ENCODE measurements at places on chromosomes 1 and 21.

- DNase-seq = no peak
Observed at GRCh38 chr1:216682752-216683151, 40.5 kb downstream of the ESRRG start.

DNA sequence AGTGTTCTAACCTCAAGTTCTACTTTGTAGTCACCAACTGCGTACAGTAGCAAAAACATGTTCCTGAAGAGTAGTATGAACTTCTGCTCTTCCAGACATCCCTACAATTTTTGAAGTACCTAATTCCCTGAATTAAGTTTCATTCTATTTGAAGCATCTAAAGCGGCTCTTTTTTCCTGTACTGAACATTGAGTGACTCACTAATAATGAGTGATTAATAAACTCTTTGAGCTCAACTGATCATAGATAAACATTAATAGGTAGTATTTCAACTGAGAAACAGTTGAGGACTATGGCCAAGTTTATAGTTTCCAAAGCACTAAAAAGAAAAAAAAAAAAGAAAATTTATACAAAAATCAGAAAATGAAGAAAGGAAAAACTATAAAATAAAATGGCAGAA lies 683.1 kb downstream of the LTN1 start:
- no peak for DNase-seq

- no peak for DNase-seq
Observed at GRCh38 chr1:243416495-243416894, 160.7 kb downstream of the SDCCAG8 start.

DNA sequence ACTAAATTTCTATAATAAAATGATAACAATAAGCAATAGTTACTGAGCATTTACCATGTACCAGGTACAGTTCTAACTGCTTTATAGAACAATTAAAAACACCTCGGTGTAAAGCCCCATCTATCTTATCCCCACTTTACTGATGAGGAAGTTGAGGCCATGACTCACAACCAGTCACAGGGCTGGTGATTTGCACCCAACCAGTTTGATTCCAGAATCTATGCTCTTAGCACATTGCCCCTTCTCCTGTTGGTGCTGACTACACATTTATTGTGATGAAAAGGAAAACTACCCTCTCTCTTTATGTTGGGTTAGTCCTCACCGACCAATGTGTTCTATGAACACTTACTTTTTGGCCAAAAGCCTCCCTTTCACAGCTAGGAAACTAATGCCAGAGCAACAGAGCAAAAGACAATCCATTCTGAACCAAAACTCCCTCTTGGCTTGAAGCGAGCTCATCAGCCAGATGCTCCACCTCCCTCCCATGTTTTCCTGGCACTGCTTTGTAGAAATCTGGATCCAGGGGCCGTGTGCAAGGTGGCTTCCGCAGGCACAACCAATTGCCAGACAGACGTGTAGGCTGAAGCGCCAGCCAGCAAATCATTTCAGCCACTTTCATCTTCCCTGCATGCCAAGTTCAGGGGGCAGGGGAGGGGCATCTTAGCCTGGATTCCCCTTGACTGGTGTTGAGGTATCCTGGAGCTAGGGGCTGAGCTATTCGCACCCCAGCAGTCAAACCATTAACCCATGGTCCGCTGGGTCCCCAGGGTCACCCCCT lies 32.0 kb upstream of the SLC30A1 start:
- no peak for DNase-seq

DNA sequence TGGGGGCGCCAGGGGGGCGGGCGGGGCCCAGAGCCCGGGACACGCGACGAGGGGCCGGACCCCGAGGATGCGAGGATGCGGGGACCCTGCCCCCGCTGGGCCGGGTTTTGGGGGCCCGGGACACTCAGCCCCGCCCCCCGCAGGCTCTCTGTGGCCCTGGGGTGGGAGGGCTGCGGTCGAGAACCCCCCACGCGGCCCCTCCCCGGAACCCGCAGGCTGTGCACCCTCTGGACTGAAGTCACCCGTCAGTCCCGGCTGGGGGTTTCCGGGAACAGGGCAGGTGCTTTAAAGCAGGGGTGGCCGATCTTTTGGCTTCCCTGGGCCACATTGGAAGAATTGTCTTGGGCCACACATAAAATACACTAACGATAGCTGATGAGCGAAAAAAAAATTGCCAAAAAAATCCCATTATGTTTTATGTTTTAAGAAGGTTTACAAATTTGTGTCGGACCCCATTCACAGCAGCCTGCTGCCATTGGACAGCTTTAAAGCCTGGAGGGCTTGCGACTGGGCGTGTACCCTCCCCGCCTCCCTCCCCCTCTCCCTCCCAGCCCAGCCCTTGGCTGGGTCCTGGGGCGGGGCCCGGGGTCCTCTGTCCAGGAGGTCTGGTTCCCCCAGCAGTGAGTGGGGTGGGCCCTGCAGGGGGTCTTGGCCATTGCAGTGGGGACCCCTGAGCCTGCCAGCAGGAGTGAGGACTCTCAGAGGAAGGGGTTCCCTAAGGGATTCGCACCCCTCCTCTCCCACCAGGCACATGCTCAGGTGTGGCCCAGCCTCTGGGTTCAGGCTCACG lies 21.6 kb upstream of the C1orf159 start:
- DNase-seq = peak; percentile 54

- no peak for DNase-seq
Observed at GRCh38 chr1:229066591-229066990, 204.3 kb upstream of the RAB4A start.

DNA sequence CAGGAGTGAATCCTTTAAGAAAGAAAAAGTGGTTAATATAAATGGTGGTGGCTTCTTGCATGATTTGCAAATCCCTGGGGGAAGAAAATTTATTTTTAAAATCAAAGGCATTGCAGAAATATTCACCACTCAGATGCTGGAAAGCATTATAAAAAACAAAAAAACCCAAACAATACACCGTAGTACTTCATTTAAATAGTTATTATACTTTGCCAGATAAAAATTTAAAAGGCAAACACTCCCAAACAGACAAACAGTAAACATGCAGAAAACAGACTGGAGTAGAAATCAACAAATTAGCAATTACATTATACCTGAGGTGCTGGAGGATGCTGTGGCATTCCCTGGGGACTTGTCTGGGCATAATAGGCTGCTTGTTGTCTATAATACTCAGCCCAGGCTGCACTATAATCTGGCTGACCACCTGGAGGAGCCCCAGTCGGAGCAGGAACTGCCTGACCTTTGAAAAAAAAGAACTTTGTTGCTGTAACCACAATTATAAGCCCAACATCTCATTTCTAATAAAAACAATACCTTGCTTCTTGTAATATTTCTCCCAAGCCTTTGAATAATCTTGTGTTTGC lies 29.9 kb downstream of the FUBP1 start:
- DNase-seq = no peak

- DNase-seq = no peak
Observed at GRCh38 chr1:165927169-165927568, 99.8 kb downstream of the UCK2 start.

DNA sequence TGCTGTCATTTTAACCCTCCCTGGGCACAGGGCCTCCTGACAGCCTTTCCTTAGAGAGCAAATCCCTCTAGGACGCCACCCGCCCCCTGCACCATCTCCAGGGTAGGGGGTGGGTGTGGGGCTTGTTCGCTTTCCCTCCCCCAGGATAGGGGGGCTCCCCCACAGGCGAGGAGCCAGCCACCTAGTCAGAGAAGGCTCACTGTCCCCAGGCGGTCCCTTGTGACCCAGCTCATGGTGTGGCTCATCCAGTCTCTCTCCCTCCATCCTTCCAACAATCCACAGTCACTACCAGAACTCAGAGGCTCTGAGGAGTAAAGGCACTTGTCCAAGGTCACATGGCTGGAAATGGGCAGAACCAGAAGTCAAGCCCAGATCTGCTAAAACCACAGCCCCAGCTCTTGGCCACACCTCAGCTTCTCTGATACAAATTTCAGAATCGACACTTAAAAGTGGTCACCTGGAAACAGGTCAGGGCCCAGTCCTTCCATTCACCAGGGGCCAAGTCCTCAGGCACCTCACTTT lies 89.8 kb downstream of the MRPL37 start:
- DNase-seq = no peak

- DNase-seq = no peak
Observed at GRCh38 chr1:156229809-156230472, 12.0 kb upstream of the BGLAP start.

- DNase-seq = no peak
Observed at GRCh38 chr1:179326746-179327145, 33.1 kb downstream of the SOAT1 start.

GRCh38 chr1:93587354-93587753 lies 94.3 kb downstream of the BCAR3 start:
- no peak for DNase-seq

- DNase-seq = no peak
Observed at GRCh38 chr1:245516284-245516759, 361.5 kb downstream of the KIF26B start.

DNA sequence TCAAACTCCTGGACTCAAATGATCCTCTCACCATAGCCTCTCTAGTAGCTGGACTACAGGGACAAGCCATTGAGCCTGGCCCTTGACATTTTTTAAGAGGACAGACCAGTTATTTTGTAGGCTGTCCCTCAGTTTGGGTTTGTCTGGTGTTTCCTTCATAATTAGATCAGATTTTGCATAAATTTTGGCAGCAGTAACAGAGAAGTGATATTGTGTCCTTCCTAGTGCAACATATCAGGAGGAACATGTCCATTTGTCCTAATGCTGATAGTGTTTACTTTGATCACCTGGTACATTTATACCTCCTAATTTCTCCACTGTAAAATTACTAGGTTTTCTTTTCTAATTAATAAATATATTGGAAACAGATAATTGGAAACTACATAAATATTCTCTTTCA lies 5.9 kb upstream of the NID1 start:
- DNase-seq = no peak

DNA sequence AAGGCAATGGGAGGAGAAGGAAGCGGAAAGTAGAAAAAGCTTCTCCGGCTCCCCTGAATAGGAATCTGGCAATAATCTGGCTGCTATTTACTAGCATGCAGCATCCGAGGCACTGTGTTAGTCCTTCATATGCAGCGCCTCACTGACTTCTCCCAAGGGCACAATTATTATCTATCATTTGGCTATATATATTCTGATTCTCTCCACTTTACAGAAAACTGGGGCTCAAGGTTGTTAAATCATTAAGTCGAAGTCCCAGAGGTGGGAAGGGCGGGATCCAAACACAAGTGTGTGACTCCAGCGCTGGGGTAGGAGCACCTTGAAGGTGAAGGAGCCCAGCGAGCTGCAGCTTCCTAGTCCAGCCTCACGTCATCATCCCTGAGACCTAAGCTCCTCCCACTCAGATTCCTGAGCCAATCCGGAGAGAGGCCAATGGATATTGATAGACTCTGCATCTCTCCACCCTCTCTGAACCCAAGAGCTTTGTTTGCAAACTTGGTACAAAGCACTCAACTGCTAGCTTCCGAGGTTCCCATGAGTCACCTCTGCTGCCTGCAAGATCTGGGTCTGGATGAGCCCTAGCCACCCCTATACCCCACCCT lies 16.6 kb upstream of the EYA3 start:
- DNase-seq = no peak

DNA sequence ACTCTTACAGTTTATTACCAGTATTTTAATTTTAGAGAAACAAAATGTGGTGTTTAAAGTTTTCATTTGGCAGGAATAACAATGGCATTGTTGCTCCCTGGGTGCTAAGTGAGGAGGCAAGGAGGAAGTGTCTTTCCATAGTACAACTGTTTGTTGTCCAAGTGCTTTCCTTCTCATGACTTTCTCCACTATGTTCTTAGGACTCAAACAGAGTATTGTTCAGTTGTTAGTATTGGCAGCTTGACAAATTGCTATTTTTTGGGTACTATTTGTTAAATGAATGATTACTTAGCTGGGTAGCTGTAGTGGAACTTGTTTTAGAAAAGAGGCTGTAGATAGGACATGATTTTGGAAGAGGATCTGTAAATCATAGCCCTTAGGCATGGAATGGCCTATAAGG lies 7.5 kb downstream of the OTUD3 start:
- no peak for DNase-seq

DNA sequence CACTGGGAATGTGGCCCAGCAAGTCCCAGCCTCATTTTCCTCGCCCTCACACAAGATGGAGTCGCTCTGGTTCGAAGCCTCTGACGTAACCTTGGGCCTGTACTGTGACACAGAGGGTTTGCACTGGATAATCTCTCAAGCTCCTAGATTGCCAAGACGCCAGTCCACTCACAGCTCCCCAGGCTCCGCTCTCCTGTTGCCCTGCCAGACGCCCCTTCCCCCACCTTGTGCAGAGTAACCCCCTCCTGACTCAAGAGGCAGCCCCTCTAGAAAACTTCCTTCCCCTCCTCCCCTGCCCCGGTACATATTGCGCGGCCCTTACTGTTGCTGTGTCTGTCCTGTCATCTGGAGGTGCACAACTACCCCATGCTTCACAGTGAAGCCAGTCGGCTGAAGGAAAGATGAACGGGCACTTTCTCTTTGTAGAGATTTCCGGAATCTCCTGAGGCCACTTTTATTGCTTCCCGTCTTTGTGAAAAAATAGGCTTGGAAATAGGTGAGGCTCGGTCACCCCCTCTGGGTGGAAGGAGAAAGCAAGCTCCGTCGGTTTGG lies 981 bp upstream of the KIAA1614 start:
- DNase-seq = no peak

- no peak for DNase-seq
Observed at GRCh38 chr1:164602480-164603093, 43.6 kb downstream of the PBX1 start.

- no peak for DNase-seq
Observed at GRCh38 chr1:65953170-65953569, 160.5 kb downstream of the PDE4B start.

GRCh38 chr1:143720087-143721023 lies 251.4 kb downstream of the FAM72C start:
- no peak for DNase-seq

DNA sequence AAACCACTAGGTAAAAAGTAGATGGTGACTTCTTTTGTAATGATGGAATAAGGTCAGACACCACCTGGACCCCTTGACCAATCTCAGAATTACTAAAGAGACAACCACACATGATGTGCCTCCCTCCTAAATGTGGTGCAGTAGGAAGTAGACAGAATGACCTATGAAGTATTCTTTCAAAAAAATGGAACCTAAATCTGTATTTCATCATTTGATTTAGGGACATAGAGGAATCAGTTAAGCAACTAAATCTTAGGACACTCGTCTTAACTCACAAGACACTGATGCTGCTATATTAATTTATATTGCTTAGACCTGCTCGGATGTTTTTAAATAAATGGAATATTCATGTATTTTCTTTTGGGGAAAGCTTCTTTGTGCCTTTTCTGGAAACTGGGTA lies 80.9 kb upstream of the IRF2BP2 start:
- no peak for DNase-seq

DNA sequence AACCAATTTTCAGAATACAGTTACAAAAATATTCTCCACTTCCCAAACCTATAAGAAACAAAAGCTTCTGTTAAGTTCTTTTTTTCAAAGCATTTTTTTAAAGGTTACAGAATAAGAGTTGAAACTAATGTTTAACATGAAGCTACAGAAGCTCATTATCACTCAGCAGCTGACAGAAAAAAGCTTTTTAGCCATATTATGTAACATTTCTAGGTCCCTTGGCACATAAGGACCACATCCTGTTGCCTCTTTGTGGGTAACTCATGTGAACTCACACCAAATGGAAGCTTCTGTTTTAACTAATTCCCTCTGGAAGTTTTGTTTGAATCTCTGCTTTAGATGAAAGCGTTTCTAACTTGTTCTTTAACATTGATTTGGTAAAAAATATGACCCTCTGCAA lies 242.5 kb upstream of the TMPRSS15 start:
- DNase-seq = no peak

Measured in stimulated activated CD4-positive, alpha-beta T cell treated with anti-CD3 and anti-CD28 coated beads, Interleukin-12 subunit alpha, Interleukin-12 subunit beta, amount 100 ng/mL, for 48 hours (primary cell).